ENCODE measurements at places on chromosomes 2 and 18.

DNA sequence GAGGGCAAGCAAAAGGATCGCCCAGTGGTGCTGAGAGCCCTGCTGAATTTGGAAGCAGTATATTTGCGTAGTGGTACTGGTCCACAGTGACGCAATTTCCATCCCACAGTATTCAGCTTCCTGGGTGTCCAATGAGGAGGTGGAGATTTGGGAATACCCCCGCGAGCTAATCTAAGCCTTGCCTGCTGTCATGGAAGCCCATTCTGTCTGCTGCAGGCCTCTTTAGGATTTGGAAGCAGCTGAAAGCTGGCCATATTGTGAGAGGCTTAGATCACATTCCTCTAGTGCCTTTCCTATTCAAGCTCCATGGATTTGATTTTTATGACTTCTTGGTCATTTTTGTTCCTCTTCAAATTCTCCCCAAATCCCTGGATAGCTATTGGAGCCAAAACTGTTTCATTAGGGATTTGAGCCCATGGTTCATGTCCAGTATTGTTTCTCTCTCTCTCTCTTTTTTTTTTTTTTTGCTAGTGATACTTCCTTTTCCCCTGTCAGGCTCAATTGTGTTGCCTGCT is 22.3 kb upstream of the DYNC2LI1 start:
- DNase-seq, result no peak

DNA sequence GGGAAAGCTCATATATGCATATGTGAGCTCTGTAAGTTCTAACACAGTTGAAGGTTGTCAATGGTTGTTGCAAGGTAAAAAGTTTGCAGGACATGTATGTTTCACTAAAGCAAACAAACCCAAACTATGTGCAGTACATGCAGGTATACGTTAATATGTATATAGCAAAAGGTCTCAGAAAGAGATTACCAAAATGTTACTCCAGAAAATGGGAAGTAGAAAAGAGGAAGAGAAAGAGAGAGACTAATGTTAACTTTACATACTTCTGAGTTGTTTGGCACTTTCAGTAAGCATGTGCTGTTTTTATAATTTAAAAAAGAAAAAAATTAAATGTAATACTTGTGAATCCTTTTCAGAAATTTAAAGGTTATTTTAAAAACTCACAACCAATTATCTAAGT is 32.8 kb upstream of the PEX13 start:
- no peak for DNase-seq

DNA sequence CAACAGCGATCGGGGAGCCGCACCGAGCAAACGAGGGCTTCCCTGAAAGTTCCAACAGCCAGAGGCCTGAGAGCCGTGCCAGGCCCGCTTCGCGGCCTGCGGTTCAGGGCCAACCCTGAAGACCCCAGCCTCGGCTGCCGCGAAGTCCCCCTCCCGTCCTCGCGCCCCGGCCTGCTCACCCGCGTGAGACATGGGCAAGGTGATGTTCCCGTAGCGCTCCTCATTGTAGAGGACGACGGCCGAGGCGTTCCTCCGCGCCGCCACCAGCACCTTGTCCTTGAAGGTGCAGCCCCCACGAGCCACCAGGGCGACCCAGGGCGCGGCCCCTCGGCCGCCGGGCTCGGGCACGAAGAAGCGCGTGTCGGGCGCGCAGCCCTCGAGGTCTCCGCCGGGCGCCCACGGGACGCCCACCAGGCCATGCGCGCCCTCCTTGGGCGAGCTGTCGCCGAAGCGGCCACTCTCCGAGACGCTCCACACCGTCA is 510 bp downstream of the RNF149 start:
- peak; percentile 15 for DNase-seq

- no peak for DNase-seq
Measured at GRCh38 chr18:35747894-35748472, 166.4 kb downstream of the GALNT1 start.

GRCh38 chr2:138711812-138712211 is 68.4 kb downstream of the NXPH2 start:
- DNase-seq, result no peak

DNA sequence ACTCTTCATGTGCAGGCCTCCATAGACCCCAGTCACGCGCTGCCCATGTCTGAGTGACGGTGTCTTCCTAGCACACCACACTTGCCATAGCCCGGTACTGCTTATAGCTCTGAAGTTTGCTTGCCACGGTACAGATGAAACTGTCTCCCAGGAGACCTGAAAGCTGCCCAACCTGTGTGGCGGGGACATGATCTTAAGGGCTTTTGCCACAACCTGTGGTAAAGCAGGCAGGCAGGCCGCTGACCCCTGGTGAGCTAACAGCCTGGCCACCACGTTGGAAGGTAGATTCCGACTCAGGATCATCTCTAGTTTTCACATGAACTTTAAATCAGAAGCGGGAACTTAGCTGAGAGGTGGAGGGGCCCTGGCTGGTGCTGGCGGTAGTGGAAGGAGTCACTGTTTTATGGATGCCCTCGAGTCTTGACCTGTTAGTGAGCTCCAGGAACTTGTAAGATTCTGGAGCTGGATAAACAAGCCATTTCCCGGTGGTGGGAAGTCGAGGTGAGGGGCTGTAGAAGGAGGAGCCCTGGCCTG is 153.3 kb downstream of the ZNF236 start:
- no peak for DNase-seq

- DNase-seq, result peak; percentile 29
Measured at GRCh38 chr2:217887841-217888701, 114.7 kb downstream of the TNS1 start.

Data from fibroblast of skin of back (primary cell).